Astrocyte (in vitro differentiated cells and primary cell): ENCODE measurements at places on chromosomes 6 and 20. TPM values are rescaled to one million over a fixed set of nuclear protein-coding genes. Genes with fewer than 3 reads are reported as not detected.

DNA sequence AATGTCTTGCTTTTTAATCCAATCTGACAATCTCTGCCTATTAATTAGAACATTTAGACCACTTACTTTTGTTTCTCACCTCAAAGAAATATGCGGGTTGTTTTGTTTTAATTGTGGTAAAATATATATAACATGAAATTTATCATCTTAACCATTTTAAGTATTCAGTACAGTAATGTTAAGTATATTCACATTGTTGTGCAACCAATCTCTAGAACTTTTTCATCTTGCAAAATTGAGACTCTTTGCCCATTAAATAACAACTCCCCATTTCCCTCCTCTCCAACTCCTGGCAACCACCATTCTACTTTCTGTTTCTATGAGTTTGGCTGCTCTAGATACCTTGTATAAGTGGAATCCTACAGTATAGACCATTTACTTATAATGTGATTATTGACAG lies 13.8 kb upstream of the TCP11 start:
- H3K4me1 ChIP-seq = no peaks in the 10 kb centered on the region
- no peak overlapping the region for H3K27ac ChIP-seq
- DNase-seq = no peak
- no peaks in the 10 kb centered on the region for H3K27me3 ChIP-seq

- peak overlapping the region; percentile 87 for H3K27ac ChIP-seq
- DNase-seq = no peak
- H3K27me3 ChIP-seq = no peaks in the 10 kb centered on the region
These were observed 15.3 kb downstream of the TRAF3IP2 start for GRCh38 chr6:111590209-111590980.

GRCh38 chr6:6811128-6812009 lies 222.8 kb downstream of the LY86 start:
- H3K4me1 ChIP-seq = peaks cover 15% of the 10 kb centered on the region
- no peaks in the 10 kb centered on the region for H3K27me3 ChIP-seq
- peak overlapping the region; percentile 55 for H3K27ac ChIP-seq
- peak; percentile 70 for DNase-seq

GRCh38 chr6:116450769-116451740 lies 10.1 kb upstream of the CALHM6 start:
- no peaks in the 10 kb centered on the region for H3K27me3 ChIP-seq
- H3K36me3 ChIP-seq = no peaks in the 10 kb centered on the region
- no peak overlapping the region for H3K27ac ChIP-seq
- H3K4me3 ChIP-seq = no peak overlapping the region
- peaks cover 17% of the 10 kb centered on the region for H3K4me1 ChIP-seq
- no peak for DNase-seq

GRCh38 chr20:51195419-51195901 lies 172.6 kb upstream of the KCNG1 start:
- no peaks in the 10 kb centered on the region for H3K36me3 ChIP-seq
- peak; percentile 88 for DNase-seq
- H3K27me3 ChIP-seq = no peaks in the 10 kb centered on the region
- peaks cover 36% of the 10 kb centered on the region for H3K4me1 ChIP-seq
- no peak overlapping the region for H3K27ac ChIP-seq

- H3K27me3 ChIP-seq = peaks cover 12% of the 10 kb centered on the region
- no peaks in the 10 kb centered on the region for H3K4me1 ChIP-seq
- no peaks in the 10 kb centered on the region for H3K36me3 ChIP-seq
- no peak overlapping the region for H3K4me3 ChIP-seq
- no peak for DNase-seq
These were observed 15.2 kb downstream of the CTCFL start for GRCh38 chr20:57509665-57510237.

GRCh38 chr6:143233554-143234285 lies 173.0 kb downstream of the AIG1 start:
- no peak overlapping the region for H3K27ac ChIP-seq
- no peaks in the 10 kb centered on the region for H3K27me3 ChIP-seq
- no peaks in the 10 kb centered on the region for H3K36me3 ChIP-seq

- H3K4me1 ChIP-seq = no peaks in the 10 kb centered on the region
- H3K27ac ChIP-seq = no peak overlapping the region
- peaks cover 30% of the 10 kb centered on the region for H3K27me3 ChIP-seq
- H3K4me3 ChIP-seq = no peak overlapping the region
These were observed 884 bp downstream of the MCHR2 start for GRCh38 chr6:99993146-99993532.

GRCh38 chr6:33080127-33081089 lies 4.6 kb downstream of the HLA-DPB1 start:
- H3K36me3 ChIP-seq = no peaks in the 10 kb centered on the region
- H3K4me1 ChIP-seq = peaks cover 7% of the 10 kb centered on the region
- no peaks in the 10 kb centered on the region for H3K27me3 ChIP-seq
- H3K4me3 ChIP-seq = peak overlapping the region; percentile 69

GRCh38 chr20:33820362-33820761 lies 9.2 kb downstream of the CHMP4B start:
- no peak for DNase-seq
- H3K27ac ChIP-seq = no peak overlapping the region
- no peaks in the 10 kb centered on the region for H3K27me3 ChIP-seq
- H3K36me3 ChIP-seq = peaks cover 11% of the 10 kb centered on the region
- no peak overlapping the region for H3K4me3 ChIP-seq

- no peaks in the 10 kb centered on the region for H3K36me3 ChIP-seq
- H3K27ac ChIP-seq = no peak overlapping the region
- H3K4me3 ChIP-seq = no peak overlapping the region
- no peak for DNase-seq
- H3K27me3 ChIP-seq = no peaks in the 10 kb centered on the region
These were observed 70.6 kb upstream of the CCN2 start for GRCh38 chr6:132021552-132022375.

DNA sequence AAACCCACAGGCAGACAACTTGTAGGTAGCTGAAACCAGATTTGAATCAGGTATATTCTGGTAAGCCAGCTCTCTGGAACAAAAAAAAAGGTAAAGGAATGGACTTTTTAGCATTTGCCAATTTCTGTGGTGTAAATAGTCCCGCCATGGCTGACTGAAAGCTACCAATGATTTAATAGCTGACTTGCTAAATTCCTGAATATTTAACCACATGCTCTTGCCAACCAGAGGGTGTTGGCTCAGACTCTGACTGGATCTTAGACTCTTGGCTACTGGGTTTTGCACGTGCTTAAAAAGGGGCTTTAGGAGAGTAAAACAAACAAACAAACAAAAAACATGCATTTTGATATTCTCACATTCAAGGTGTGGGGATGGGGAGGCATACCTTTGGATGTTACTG lies 600.0 kb upstream of the CDH4 start:
- no peaks in the 10 kb centered on the region for H3K36me3 ChIP-seq
- H3K4me3 ChIP-seq = no peak overlapping the region
- no peaks in the 10 kb centered on the region for H3K4me1 ChIP-seq
- no peaks in the 10 kb centered on the region for H3K27me3 ChIP-seq

DNA sequence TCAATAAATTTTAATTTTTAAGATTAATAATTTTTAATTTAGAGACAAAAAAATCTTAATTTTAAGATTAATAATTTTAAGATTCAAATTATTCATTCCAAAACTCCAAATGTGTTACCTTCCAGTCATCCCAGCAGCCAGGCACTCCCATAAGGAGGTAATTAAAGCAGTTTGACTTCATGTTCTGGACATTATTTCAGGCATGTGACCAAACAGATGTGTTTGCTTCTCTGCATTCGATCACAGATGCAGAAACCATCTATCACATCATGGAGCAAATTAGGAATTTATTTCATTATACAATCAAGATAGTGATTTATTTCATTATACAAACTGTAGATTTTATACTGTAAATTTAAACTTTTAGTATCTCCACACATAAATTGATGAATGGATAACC lies 150.3 kb downstream of the AKAP7 start:
- no peak for DNase-seq
- H3K27ac ChIP-seq = no peak overlapping the region
- H3K4me3 ChIP-seq = no peak overlapping the region
- no peaks in the 10 kb centered on the region for H3K36me3 ChIP-seq
- no peaks in the 10 kb centered on the region for H3K27me3 ChIP-seq
- no peaks in the 10 kb centered on the region for H3K4me1 ChIP-seq

SNAP91 gene
- 0.24 and 0.27 TPM in 2 replicates for total RNA-seq

GCNT2 gene
- 13.0 and 14.8 TPM in 2 replicates for total RNA-seq

ZC2HC1B gene
- not detected in 2 replicates for total RNA-seq

RAET1L gene
- total RNA-seq = not detected in 2 replicates

CD93 gene
- total RNA-seq = 0.02 TPM in 1 of 2 replicates, not detected in the other

PHACTR3 gene
- 0.14 TPM in 1 of 2 replicates, not detected in the other for total RNA-seq

CYP21A2 gene
- total RNA-seq = 0.11 and 0.46 TPM in 2 replicates
